ENCODE measurements at places on chromosomes 1 and 21. TPM values are rescaled to one million over a fixed set of nuclear protein-coding genes. Genes with fewer than 3 reads are reported as not detected.

The FCRL1 gene
- not detected for total RNA-seq

The GJB3 gene
- total RNA-seq: under 0.01 TPM

The UQCRHL gene
- 1.6 TPM for total RNA-seq

The PRAMEF5 gene
- total RNA-seq: not detected

The LGALS8 gene
- total RNA-seq: 67.6 TPM

The OR2T29 gene
- not detected for total RNA-seq

The KCNK1 gene
- not detected for total RNA-seq

The HHIPL2 gene
- total RNA-seq: not detected

The AGMAT gene
- total RNA-seq: 1.3 TPM

The GPR161 gene
- 26.3 TPM for total RNA-seq

The RGS13 gene
- total RNA-seq: not detected

The OR2L5 gene
- total RNA-seq: not detected

The TFF2 gene
- total RNA-seq: not detected

The ERRFI1 gene
- 28.1 TPM for total RNA-seq

The CPT2 gene
- 14.2 TPM for total RNA-seq

The HSD3B2 gene
- not detected for total RNA-seq

The ATF3 gene
- 2.3 TPM for total RNA-seq

The MXRA8 gene
- 1.6 TPM for total RNA-seq

The PLCH2 gene
- total RNA-seq: under 0.01 TPM

The MPZ gene
- 0.86 TPM for total RNA-seq

The PODN gene
- total RNA-seq: 0.19 TPM

The FCRL5 gene
- total RNA-seq: not detected

The LCE1B gene
- total RNA-seq: not detected

The FABP3 gene
- total RNA-seq: 0.86 TPM

The KCND3 gene
- total RNA-seq: under 0.01 TPM

The CFHR1 gene
- 0.48 TPM for total RNA-seq

The KRTAP11-1 gene
- not detected for total RNA-seq

The TRABD2B gene
- under 0.01 TPM for total RNA-seq

The KCNJ15 gene
- 0.33 TPM for total RNA-seq

The ANGPTL3 gene
- total RNA-seq: not detected

The RHEX gene
- total RNA-seq: not detected

The LCE3E gene
- total RNA-seq: not detected

The SMG5 gene
- 72.8 TPM for total RNA-seq

The PLA2G2D gene
- not detected for total RNA-seq

The S100A2 gene
- total RNA-seq: 0.33 TPM

The RCSD1 gene
- total RNA-seq: 0.96 TPM

The CCDC181 gene
- not detected for total RNA-seq

The PTBP2 gene
- 20.0 TPM for total RNA-seq

The PHTF1 gene
- 54.6 TPM for total RNA-seq

The OR2AK2 gene
- total RNA-seq: not detected

The SLC6A9 gene
- total RNA-seq: 0.65 TPM

The DDOST gene
- 289 TPM for total RNA-seq

The DNAJC28 gene
- 2.4 TPM for total RNA-seq

The ADGRB2 gene
- 0.65 TPM for total RNA-seq

The FAM151A gene
- not detected for total RNA-seq

The AK5 gene
- total RNA-seq: 20.6 TPM

The SEC16B gene
- total RNA-seq: 0.65 TPM

All from vein endothelial cell (primary cell).